ENCODE measurements at places on chromosomes 13 and 19.

DNA sequence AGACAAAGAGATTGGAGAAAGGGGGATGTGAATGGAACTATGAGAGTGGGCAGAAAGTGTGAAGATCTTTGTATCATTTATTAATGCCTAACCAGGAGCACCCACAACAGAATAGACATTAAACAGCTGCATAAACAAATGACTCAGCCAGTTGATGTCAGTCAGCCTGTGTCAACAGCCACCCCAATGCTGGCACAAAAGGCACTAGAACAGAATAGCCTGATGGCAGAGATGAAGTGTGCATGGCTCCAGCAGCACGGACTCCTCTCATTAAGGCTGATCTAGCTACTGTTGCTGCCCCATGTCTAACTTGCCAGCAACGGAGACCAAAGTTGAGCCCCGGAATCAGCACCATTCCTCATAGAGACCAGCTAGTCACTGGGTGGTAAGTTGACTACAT, 7.8 kb downstream of the CPB2 start:
- ATAC-seq = no peak

GRCh38 chr19:17107546-17108452, 32.2 kb downstream of the MYO9B start:
- ATAC-seq = peak; percentile 98

- ATAC-seq = peak; percentile 48
Observed at GRCh38 chr19:10544242-10544752, 593 bp downstream of the ATG4D start.

GRCh38 chr13:47310401-47310800, 413.5 kb upstream of the HTR2A start:
- ATAC-seq = no peak

DNA sequence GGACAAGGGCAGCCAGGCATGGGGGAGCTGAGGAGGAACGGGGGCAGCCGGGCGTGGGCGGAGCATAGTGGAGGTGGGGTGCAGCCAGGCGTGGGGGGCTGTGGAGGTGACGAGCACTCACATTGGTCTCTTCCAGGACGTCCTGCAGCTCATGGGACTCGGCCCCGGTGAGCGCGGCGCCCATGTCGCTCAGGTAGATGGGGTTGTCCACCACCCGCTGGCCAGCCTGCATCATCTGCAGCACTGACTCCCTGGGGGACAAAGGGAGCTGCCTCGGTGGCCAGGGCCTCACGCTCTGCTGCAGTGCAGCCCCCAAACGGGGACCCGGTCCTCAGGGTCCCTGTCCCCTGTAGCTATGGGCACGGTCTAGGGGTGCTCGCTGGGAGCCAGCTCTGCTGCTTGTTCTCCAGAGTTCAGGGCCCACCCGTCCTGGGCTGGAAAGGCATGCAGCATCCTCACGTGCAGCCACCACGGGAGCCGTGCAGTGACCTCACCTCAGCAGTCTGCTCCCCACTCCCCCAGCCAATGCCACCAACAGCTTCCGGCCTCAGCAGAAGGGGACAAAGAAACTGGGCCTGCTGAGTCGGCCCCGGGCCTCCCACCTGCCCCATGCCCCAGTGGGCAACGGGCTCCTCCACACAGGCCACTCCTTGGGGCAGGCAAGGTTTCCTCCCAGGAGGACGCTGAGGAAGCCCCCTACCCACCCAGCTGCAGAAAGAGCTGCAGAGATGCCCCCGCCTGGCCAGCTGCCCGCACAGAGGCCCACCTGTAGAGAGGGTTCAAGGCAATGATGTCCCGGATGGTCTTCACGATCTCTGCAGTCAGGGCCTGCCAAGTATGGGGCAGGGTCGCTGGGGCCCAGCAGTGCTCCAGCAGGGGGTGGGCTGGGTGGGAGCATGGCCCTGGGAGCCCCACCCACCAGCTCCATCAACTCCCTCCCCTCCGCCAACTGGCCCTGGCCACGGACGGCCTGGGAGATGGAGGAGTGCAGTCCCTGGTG, 12.1 kb downstream of the LONP1 start:
- peak; percentile 4 for ATAC-seq

GRCh38 chr13:51246025-51246417, 23.8 kb downstream of the FAM124A start:
- no peak for ATAC-seq

DNA sequence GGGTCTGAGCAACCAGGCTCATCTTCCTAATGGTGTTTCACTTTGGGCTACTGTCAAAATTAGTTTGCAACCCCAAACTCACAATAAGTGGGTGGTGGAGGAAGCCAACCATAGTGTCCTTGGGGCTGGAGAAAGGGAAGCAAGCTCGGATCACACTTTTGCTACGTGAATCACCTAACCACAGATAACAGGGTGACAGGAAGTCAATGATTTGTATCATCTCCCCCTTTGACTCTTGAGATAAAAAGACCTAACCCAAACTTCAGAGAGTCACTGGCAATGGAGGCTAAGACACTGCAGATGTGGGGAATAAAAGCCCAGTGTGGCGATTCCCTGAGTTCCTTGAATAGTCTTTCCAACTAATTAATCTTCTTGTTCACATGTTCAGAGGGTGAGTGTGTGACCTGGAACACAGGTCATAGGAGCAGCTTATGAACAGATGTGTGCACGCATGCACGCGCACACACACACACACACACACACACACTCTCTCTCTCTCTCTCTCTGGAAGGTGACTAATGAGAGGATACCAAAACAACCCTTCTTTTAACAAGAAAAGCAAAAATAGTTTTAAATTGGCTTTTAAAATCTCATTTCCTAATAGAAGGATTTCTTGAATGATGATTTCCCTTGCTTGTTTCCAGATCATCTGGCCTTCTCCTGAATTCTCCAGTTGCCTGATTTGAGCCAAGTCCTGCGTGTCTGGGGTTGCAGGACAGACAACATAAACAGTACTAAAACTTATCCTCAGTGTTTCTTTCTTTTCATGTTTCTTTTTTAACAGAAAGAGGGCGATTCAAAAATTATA, 21.2 kb upstream of the DOCK9 start:
- no peak for ATAC-seq

DNA sequence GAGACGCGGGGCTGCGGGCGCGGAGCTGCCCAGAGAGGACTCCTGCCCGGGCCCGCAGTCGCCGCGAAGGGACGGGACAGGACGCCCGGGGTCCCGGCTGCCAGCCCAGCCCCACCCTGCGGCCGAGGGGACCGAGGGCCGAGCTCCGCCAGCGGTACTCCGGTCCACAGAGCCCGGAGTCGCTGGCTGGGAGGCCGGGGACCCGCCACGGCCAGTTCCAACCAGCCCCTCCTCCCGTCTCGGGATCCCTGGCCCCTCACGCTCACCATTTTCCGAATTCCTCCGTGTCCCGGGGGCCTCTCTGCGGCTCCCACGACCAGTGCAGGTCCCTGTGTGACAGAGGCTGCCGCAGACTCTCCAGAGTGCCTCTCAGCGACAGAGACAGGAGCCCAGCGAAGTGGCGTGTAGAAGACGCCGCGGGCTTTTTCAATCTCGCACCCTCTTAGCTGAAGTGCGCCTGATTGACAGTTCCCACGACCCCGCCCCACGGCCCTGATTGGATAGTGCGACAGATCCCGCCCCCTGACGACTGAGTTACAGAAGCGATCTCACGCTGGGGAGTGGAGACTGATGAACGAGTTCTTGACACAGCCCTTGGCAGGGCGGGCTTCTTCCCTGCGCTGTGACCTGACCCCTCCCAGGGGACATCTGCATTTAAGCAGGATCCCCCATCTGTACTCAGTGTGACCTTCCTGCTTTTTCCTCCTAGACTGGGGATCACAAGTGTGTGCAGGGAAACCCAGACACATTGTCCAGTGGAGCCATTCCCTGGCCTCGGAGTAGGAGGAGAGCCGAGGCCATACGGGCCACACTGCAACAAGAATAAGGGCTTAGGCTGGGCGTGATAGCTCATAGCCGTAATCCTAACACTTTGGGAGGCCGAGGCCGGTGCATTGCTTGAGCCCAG, 44.0 kb downstream of the ZNF823 start:
- peak; percentile 97 for ATAC-seq

DNA sequence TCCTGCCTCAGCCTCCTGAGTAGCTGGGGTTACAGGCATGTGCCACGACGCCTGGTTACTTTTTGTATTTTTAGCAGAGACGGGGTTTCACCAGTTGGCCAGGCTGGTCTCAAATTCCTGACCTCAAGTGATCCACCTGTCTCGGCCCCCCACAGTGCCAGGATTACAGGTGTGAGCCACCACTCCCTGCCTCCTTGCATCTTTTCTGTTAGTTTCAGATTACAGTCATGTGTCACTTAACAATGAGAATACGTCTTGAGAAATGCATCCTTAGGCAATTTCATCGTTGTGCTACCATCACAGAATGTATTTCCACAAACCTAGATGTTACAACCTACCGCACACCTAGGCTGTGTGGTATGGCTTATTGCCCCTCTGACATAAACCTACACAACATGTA, 180.4 kb downstream of the TM9SF2 start:
- no peak for ATAC-seq

- ATAC-seq = no peak
Observed at GRCh38 chr13:96809366-96810096, 184.7 kb downstream of the OXGR1 start.

GRCh38 chr19:2607712-2608601, 94.5 kb downstream of the GNG7 start:
- ATAC-seq = no peak

- ATAC-seq = no peak
Observed at GRCh38 chr13:40652588-40652940, 13.9 kb downstream of the FOXO1 start.

DNA sequence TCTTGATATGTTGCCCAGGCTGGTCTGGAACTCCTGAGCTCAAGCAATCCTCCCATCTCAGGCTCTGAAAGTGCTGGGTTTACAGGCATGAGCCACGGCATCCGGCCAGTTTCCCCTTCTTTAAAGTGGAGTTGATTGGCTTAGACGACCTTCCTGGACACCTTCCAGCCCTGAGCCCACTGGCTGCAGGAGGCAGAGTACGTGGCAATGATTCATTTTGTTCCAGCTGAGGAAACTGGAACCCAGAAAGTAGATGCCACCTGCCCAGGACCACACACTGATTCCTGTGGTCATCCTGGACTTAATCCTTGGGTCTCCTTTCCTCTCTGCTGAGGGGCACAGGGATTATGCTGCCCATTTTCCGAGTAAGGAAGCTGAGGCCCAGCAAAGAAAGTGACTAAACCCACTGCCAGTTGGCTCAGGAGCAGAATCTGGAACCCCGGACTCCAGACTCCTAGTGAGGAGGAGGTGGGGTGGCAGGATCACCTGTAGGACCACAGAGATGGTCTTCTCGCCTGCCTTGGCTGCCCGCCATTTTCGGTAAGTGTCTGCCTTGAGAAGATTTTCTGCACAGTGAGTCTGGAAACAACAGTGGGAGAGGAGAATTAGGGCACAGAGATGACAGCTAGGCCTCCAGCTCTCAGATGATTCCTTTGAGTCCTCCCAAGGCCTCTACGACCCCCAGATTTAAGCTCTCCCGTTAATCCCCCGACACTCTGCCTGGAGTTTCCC, 737 bp downstream of the XRCC1 start:
- ATAC-seq = no peak

GRCh38 chr13:88074794-88075510, 403.8 kb downstream of the SLITRK5 start:
- ATAC-seq = no peak

DNA sequence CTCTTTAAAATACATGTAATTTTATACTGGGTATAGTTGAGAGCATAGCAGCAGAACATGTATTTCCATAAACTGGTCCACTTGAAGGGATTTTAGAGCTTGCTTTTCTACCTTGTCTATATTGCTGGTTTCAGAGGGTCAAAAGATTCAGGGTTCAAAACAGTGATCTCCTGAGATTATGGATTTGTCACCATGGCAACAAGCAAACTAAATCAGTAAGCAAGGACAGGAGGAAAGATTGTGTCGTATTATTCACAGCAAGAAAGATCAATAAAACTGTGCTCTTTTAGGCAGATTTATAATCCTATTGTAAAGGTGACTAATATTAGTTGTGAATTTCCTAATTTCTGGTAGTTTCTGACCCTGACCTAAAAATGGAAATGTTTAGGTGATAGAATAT, 496.4 kb downstream of the LMO7 start:
- no peak for ATAC-seq

DNA sequence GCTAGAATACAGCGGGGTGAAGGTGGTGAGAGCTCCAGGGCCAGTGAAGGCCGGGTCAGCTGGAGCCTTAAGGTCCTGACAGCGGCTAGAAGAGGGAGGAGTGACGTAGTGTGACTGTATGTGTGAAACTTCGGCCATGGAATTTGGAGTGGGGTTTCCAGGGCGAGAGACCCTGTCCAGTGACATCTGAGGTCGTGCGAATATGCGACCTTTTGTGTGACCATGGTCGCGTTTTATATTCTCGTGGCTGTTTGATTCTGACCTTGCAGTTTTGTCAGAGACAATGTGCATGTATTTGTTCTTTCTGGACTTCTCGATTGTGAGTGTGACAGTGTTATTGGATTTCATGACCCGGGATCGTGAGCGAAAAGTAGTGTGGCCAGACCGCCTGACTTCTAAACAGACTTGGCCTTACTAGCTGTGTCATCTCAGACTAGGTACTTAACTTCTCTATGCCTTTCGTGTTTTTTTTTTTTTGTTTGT, 405 bp upstream of the ZNF569 start:
- no peak for ATAC-seq

DNA sequence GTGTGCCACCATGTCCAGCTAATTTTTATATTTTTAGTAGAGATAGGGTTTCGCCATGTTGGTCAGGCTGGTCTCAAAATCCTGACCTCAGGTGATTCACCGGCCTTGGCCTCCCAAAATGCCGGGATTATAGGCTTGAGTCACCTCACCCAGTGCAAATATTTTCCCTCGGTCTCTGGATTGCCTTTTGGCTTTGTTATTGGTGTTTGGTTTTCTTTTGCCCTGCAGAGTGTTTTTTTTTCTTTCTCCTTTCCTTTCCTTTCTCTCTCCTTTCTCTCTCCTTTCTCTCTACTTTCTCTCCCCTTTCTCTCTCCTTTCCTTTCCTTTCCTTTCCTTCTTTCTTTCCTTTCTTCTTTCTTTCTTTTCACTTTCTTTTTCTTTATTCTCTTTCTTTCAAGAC, 33.2 kb downstream of the KDM4B start:
- no peak for ATAC-seq

DNA sequence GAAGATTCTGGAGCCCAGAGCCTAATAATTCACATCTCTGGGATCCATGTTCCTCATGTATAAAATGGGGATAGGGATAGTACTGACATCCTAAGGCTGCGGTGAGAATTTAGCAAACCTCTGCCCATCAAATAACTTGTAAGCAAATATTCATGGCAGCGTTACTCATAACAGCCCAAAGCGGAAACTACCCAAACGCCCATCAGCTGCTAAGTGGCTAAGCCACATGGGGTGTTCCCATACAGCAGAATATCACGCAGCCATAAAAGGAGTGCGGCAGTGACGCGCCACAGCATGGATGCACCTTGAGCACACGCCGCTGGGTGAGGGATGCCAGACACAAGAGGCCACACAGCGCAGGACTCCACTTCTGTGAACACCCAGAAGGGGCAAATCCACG, 19.7 kb downstream of the VRK3 start:
- no peak for ATAC-seq

DNA sequence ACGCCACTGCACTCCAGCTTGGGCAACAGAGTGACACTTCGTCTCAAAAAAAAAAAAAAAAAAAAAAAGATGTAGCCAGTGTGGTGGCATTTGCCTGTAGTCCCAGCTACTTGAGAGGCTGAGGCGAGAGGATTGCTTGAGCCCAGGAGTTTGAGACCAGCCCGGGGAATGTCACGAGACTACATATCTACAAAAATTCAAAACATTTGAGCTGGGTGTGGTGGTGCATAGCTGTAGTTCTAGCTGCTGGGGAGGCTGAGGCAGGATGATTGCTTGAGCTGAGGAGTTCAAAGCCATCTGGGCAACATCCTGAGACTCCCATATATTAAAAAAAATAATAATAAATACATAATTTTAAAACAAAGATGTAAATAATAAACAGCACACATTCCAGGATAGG, 46.6 kb downstream of the SMARCA4 start:
- ATAC-seq = no peak

- ATAC-seq = no peak
Observed at GRCh38 chr13:33665626-33666175, 152.2 kb upstream of the RFC3 start.

Measured in esophagus mucosa (tissue), 1 donor.